Left lobe of liver (tissue), 2 donors: ENCODE measurements at places on chromosomes 12 and 14.

DNA sequence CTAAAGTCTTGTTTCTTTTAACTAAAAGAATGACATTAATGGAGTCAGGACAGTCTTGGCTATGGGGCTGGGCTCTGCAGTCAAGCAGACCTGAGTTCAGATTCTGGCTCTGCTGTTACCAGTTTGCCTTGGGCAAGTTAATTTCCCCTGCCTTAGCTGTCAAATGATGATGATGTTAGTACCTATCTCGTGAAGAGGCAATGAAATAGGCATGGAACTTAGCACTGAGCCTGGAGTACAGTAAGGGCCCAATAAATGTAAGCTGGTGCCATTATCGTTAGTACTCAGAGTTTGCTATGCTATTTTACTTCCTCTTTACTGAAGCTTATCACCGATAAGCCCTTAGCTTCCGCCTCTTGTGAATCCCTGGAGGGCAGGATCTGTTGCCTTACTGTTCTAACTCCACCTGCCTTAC, 8.5 kb downstream of the FBXW8 start:
- DNase-seq = no peak

- DNase-seq = no peak
These were observed 61.0 kb downstream of the EPS8 start for GRCh38 chr12:15728118-15728598.

DNA sequence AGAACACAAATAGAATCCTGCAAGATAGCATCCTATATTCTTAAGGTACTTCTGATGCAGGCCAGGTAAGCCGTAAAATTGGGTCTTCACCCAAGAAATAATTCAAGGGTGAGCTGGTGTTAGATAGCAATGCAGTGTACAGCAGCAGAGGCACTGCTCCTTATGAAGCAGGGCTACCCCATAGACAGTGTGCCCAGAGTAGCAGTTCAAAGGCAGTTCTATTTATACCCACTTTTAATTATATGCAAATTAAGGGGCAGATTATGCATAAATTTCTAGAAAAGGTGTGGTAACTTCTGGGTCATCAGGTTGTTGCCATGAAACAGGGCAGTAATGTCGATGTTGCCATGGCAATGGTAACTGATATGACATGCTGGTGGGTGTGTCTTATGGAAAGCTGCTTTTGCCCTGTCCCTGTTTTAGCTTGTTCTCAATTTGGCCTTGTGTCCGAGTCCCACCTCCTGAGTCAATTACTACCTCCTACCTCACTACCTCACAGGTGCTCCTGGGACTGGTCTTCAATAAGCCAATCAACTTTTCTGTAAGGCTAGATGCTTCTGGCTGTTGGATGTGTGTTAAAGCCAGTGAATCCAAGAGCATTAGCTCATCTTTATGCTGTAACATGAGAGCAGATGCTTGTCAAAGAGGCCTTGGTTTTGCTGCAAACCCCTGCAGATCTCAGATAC, 61.0 kb downstream of the PPM1A start:
- no peak for DNase-seq

- no peak for DNase-seq
These were observed 97.9 kb downstream of the ARMH4 start for GRCh38 chr14:58054100-58054499.

DNA sequence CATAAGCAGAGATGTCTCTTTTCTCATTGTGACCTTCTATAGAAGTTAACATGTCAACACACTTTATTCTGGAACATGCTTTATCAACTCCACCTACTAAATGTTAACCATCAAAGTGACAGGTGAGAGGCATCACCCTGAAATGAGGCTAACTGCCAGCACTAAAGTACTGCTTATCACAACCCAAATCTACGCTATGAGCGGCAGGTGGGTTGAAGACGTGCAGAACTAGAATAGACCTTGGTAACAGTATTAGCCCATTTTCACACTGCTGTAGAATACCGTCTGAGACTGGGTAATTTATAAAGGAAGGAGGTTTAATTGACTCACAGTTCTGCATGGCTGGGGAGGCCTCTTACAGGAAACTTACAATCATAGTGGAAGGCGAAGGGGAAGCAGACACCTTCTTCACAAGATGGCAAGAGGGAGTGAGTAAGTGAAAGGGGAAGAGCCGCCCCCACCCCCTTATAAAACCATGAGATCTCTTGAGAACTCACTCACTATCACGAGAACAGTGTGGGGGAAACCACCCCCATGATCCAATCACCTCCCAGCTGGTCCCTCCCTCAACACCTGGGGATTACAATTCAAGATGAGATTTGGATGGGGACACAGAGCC, 359.0 kb downstream of the SEC23A start:
- no peak for DNase-seq

DNA sequence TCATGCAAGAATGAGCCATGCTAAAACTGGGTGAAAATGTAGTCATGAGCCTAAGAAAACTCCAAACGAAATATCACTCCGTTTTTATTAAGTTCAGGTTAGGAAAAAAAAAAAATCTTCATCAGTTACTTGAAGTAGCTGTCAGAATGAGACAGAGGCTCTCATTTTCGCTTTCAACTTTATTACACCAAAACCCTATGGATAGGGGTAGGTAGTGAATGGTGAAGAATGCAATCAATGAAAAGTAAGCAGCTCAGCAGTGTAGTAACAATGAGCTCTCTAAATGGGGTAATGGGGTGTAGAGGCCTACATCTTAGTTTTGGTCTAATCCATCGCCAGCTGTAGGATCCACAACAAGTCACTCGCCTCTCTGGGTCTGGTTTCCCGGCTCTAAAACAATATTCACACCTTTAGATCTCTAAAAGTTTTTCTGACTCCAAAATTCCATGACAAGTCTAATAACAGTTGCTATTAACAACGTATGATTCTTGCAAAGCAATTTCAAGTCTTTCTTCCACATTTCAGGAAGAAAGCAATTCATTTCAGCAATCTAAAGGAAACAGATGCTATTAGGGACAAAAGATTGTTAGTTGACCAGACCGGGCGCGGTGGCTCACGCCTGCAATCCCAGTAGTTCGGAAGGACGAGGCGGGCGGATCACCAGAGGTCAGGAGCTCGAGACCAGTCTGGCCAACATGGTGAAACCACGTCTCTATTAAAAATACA, 1.7 kb downstream of the BTBD7 start:
- no peak for DNase-seq

GRCh38 chr12:121561009-121561395, 19.8 kb downstream of the KDM2B start:
- no peak for DNase-seq

DNA sequence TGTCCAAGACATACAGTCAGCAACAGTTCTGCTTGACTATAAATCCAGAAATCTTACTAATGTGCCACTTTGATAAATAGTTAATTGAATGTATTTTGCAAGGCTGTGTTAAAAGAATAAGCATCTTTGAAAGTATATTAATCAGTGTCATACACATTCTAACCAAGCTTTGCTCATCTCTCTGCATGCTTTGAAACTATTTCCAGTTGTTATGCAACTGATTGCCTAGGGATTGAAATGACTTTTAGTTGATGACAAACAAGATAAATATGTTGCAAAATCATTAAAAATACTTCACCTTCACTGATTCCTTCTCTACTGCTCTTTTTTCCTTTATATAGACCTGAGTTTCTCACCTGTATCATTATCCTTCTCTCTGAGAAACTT, 91.3 kb downstream of the AEBP2 start:
- DNase-seq = no peak

DNA sequence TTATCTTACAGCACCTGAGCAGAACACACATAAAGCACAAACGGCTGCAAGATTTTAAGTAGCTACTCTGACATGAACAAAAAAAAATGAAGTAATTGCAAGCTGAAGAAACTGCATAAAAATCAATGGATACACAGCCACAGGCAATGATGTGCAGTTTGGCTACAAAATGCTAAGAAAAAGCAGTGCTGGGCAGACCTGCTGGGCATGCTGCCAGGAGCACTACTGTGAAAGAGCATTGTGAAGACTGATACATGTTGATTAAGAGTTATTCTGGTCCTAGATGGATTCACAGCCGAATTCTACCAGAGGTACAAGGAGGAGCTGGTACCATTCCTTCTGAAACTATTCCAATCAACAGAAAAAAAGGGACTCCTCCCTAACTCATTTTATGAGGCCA, 20.1 kb upstream of the RTN1 start:
- no peak for DNase-seq

- DNase-seq = no peak
These were observed 45.5 kb downstream of the NAA30 start for GRCh38 chr14:57435923-57436322.

- DNase-seq = no peak
These were observed 63.5 kb downstream of the FRMD6 start for GRCh38 chr14:51715250-51715649.

DNA sequence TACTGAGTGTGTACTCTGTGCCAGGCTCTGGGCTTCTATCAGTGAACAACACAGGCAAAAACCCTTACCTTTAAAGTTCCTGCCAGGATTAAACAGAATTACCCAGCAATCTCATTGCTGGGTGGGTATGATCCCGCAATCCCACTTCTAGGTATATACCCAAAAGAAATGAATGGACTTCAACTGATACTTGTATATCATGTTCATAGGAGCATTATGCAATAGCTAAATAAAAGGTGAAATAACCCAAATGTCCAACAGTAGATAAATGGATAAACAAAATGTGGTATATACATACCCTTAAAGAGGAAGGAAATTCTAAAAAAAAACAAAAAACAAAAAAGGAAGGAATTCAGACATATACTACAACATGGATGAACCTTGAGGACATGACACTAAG, 14.7 kb downstream of the DAZAP2 start:
- no peak for DNase-seq

DNA sequence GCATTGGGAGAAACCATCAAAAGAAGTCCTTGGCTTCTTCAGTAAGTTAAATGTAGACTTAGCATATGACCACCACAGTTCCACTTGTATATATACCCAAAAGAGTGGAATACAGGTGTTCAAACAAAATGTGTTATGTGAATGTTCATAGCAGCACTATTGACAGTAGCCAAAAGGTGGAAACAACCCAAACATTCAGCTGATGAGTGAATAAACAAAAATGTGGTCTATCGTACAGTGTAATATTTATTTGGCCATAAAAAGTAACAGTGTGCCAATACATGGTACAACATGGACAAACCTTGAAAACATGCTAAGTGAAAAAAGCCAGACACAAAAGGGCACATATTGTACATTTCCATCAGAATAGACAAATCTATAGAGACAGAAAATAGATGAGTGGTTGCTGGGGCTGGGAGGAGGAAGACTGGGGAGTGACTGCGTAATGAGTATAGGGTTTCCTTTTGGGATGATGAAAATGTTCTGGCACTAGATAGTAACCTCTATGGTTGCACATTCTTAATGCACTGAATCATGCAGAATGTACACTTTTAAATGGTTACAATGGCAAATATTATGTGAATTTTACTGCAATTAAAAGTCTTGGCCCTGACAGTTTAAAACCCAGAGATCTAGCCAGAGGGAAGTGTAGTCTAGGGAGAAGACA, 5.5 kb downstream of the ERP29 start:
- DNase-seq = no peak

DNA sequence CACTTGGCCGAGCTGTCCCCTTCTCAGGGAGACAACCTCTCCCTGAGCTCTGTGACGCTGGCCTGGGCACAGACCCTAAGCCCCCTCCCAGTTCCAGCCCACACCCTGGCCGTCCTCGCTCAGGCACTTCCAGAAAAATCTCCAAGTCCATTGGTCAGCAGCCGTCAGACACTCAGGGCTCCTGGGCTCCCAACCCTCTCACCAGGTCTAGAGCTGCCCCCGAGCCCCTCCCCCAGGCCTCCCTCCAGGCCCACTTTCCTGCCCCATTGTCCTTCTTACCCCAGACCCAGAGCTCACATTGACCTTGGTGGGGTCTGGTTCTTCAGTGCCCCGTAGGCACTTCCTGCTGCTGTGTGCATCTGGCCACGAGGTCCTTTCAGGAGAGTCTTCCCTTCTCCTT, 249.3 kb upstream of the RTL1 start:
- no peak for DNase-seq

DNA sequence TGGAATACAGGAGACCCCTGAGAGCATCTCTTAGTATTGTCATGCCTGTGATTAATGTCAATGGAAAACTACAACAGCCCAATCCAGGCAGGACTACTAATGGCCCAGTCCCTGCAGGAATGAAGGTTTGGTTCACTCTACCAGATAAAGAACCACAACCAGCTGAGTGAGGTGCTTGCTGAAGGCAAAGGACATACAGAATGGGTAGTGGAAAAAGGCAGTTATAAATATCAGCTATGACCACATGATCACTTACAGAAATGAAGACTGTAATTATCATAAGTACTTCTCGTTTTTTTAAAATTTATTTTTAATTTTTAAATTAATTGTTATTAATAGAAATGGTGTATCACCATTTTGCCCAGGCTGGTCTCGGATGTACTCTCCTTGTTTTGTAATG, 17.2 kb upstream of the LPCAT3 start:
- DNase-seq = no peak

GRCh38 chr14:89393222-89393745, 23.7 kb downstream of the FOXN3 start:
- DNase-seq = no peak

GRCh38 chr14:40221428-40221827, 789.2 kb upstream of the FBXO33 start:
- DNase-seq = no peak

GRCh38 chr12:62170241-62170640, 90.0 kb upstream of the USP15 start:
- no peak for DNase-seq

DNA sequence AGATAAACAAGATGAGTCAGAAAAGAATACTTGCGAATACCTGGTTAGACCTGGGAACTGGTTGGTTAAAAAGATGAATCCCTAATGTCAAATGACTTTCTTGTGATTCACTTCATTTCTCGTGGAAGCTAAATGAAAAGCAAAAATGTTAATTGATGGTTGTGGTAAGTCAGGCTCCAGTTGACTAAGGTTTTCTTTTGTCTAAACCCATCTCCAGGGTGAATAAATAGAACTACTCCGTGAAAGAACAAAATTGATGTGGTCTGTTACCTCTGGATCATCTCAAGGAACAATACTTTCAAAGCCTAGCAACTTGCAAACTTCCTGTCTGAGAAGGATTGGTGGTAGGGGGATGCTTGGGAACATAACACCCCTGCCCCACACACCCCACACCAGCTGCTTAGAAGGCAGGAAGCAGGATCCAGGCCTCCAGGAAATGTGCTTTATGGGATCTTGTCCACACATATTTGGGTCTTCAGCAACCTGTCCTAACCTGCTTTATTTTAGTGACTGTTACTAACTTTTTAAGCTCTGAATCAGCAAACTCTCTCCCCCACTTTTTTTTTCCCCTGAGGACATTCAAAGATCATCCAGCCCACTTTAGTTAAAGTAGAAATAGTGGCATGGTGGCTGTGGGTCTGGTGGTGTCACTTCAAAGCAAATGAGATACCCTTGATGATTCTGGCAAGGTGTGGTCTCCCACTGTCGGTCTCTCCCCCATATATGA, 60.4 kb upstream of the PTHLH start:
- no peak for DNase-seq

DNA sequence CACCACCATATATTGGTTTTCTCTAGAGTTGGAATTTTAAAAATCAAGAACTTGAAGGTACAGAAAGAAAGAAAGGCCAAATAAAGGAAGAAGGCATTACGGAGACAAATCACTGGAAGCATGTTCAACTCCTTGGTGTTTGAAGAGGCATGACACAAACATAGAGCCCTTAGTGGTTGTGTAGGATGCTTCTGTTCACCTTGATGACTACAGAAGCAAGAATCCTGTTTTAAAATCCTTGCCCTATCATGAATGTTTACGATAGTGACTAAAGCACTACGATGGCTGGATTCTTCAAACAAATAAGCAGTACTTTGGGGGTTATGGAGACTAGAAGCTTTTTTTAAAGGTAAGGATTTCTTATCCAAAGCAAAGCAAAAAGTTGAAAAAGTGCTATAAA, 10.3 kb upstream of the ISM2 start:
- DNase-seq = no peak

- no peak for DNase-seq
These were observed 404.3 kb downstream of the NPAS3 start for GRCh38 chr14:33343016-33343415.
